SK-MEL-5 (cell line): ENCODE measurements at places on chromosomes 3 and 15.

- DNase-seq = no peak
Observed at GRCh38 chr15:58545307-58546065, 113.7 kb downstream of the LIPC start.

GRCh38 chr3:127800508-127800907 is 21.8 kb downstream of the MGLL start:
- no peak for DNase-seq

GRCh38 chr15:71430782-71431181 is 315.5 kb downstream of the THSD4 start:
- no peak for DNase-seq

GRCh38 chr15:78335985-78336384 is 4.2 kb upstream of the CRABP1 start:
- no peak for DNase-seq

DNA sequence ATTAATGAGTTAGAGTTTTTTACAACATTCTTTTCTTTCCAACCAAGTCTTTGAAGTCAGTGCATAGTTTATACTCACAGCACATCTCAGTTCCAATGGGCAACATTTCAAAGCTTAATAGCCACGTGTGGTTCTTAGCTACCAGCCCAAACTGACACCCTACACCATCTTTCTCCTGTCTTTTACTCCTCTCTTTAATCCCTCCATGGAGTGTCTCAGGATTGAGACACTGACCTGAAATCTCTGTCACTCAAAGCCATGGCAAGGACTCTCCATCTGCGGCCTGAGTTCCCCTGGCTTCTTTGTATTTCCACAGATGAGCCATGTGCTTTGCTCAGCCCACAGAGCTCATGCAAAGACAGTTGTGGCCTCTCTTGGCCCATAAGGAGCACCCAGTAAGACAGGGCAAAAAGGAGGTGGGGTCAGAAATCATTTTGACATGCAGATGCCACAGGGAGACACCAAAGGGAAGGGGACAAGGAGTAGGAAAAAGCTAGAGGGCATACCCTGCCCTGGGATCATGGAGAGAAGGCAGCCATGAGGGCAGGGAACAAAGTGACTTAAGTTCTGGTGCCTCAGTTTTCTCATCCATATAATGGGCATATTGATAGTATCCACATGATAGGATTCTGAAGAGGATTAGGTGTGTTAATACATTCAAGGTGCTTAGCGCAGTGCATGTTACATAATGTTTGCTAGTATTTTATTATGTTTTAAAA is 493.6 kb upstream of the PROK2 start:
- DNase-seq = no peak

GRCh38 chr3:197527569-197527968 is 28.2 kb downstream of the BDH1 start:
- DNase-seq = no peak

DNA sequence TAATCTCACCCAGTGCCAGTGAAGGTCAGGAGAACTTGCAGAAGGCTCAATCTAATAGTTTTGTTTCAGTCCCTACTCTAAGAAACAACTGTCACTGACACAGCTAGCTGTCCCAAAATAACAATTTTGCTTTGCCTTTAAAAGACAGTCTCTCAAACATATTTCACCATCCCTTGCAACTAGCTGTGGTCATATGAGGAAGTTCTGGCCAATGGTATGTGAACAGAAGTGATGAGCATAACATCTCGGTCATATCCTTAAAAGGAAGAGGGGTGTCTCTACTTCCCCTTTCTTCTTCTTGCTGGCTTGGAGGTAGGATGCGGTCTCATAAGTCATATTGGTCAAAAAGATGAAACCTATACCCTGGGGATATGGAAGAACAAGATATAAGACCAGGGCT is 198.1 kb downstream of the NEK10 start:
- DNase-seq = no peak

- no peak for DNase-seq
Observed at GRCh38 chr3:71509066-71509465, 74.5 kb downstream of the FOXP1 start.

DNA sequence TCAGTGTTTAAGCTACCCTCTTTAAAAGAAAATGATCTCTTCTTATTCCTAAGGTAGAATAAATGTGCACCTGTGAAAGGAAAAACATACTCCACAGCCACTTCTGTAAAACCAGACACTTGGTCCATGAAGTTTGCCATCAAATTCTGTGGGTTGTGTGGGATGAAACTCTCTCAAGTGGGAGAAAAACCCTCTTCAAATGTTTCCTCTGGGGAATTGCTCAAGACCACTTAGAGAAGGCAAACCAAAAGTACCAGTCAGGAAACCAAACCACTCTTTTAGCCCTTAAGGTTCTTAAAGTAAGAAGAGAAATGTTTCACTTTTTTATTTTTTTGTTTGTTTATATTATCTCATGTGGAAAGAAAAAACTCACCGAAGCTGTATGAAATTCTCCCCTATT is 1.2 kb downstream of the COL8A1 start:
- no peak for DNase-seq

DNA sequence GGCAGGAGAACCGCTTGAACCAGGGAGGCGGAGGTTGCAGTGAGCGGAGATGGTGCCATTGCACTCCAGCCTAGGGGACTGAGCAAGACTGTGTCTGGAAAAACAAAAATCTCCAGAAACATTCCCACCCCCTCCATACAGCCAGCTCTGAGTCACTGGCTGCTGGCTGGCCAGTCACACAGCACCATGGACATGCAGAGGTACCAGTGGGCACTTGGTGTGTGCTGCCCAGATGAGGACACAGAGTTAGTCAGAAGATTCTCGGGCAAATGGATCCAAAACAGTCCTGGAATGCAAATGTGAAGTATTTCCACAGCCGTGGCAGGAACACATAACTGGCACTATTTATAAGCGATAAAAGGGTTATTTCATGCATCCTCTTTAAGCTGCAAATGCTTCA is 44.6 kb downstream of the BDH1 start:
- no peak for DNase-seq

DNA sequence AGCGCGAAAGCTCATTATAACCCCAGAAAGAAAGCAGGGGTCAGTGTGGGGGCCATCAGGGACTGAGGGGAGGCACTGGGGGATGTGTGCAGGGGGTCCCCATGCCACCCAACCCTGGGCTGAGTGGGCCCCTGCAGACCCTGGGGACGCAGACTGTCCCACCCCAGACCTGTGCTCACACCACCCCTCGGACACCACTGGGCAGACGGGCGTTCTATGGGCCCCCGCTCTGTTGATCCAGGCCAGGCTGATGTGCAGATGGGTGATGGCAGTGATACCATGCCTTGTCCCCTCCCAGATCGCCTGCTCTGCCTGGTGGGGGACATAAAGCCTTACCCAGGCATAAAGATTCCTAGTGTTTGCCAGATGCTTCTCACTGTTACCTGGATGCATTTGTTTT is 259.7 kb upstream of the TLE3 start:
- no peak for DNase-seq

DNA sequence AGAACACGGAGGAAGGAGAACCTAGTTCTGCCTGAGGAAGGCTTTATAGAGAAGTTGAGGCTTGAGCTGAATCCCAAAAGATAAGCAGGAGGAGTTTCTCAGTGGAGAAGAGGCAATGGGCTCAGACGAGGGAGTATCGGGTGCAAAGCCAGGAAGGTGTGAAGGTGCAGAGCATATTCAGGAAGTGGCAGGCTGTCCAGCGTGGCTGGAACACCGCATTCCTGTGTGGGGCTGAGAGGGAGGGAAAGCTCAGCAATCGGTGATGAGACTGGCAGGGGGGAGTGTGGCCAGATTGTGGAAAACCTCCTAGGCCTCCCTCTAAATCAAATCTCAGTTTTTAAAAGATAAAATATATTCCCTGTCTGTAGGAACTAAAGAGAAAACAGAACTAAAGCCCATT is 63.0 kb downstream of the ARHGAP31 start:
- DNase-seq = no peak

GRCh38 chr15:49423021-49423420 is at the start of gene FGF7:
TSS of gene FGF7 (plus strand) at chr15:49423242. CDS start at chr15:49424298, 1,056 bp downstream.
- DNase-seq = peak; percentile 93
